ENCODE measurements at places on chromosomes 2 and 18.

DNA sequence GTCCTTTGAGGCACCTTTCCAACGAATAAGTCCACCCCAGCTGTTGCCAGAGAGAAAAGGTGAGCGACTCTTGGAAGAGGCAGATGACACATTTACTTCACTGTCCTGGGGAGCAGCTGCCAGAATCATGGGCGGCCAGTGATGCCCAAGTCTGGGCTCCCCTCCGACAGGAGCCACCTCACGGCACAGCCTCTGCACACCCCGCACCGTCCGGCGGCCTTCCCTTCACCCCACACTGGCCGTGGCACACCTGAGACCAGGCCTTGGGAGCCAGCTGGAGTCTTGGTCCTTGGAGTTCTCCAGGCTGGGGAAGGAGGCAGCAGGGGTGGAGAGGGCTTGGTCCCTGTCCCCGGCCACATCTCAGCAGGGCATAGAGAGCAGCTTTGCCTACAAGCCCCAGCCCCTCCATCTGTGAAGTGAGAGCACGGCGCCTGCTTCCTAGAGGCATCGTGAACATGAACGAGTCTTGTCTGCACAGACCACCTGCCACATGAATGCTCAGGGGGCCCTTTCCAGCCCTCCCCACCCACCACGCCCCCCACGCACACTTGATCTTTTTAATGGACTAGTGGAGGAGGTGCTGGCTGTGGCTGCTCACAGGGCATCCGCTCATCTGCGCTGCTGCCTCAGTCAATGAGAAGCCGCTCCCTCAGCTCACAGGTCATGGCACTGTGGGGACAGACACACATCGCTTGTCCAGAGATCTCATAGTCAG is 400.2 kb upstream of the MYT1L start:
- no peak for DNase-seq

- no peak for DNase-seq
Measured at GRCh38 chr2:139836769-139837168, 1056.6 kb upstream of the NXPH2 start.

DNA sequence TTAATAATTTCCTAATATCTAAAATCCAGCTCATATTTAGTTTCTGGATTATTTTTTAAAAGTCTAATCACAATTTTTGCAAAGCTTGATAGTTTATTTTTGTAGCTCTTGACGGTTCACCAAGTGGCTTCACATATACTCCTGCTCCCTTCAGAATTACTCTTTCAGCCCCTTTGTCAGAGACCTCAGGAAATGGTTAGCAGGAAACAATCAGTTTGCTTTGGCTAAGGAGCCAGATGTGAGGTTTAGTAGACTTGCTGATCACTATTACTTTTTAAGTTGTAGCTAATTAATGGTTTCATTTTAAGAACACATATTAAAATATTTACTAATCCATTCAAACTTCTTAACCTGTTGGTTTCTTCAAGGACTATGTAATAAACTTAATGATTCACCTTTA is 2.3 kb downstream of the RBBP8 start:
- no peak for DNase-seq

- DNase-seq = no peak
Measured at GRCh38 chr2:197453914-197454398, 604 bp downstream of the COQ10B start.

- no peak for DNase-seq
Measured at GRCh38 chr2:64492272-64492671, 31.9 kb upstream of the AFTPH start.

- DNase-seq = peak; percentile 26
Measured at GRCh38 chr2:176852667-176853066, 359.9 kb upstream of the HNRNPA3 start.

- DNase-seq = no peak
Measured at GRCh38 chr18:21943456-21943855, 202.9 kb downstream of the MIB1 start.

- DNase-seq = no peak
Measured at GRCh38 chr2:178993788-178994187, 56.1 kb downstream of the CCDC141 start.

DNA sequence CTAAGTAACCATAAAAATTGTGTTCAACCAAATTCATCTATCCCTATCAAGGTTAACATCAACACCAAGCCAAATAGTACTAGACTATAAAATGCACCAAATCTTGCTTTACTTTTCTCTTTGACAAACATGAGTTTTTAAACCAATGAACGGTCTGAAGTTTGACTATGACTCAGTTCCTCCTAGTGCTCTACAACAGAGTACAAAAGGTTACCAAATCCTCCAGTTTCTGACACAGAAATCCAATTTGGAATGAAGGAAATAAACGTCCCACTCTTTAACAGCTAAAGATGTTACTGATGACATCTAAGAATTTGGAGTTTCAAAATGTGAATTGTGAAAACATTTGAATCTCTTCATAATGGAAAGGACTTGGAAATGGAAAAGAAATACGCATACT is 11.8 kb upstream of the ACVR1 start:
- no peak for DNase-seq

GRCh38 chr2:224689539-224689938 is 26.6 kb downstream of the CCDC195 start:
- DNase-seq = no peak

GRCh38 chr2:83826577-83826976 is 632.5 kb downstream of the SUCLG1 start:
- DNase-seq = no peak

GRCh38 chr18:2905854-2906703 is 59.3 kb downstream of the EMILIN2 start:
- no peak for DNase-seq

GRCh38 chr18:28034567-28034966 is 142.4 kb downstream of the CDH2 start:
- DNase-seq = no peak

DNA sequence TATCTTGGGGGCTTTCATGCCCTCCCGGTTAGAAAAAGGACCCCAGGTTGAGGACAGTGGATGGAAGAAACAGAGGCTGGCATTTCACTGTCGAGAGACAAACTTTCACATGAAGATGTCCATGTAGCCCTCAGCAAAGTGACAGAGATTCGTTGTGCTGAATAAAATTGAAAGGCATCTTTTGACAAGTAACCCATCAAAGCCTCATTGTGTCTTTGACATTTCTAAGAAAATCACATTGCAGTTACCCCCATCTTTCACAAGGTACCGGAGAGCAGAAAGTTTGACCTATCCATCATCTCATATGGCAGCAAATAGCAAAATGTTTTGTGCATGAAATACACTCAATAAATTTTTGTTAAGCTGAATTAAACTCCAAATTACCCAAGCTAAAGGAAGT is 2.0 kb upstream of the MBP start:
- no peak for DNase-seq

DNA sequence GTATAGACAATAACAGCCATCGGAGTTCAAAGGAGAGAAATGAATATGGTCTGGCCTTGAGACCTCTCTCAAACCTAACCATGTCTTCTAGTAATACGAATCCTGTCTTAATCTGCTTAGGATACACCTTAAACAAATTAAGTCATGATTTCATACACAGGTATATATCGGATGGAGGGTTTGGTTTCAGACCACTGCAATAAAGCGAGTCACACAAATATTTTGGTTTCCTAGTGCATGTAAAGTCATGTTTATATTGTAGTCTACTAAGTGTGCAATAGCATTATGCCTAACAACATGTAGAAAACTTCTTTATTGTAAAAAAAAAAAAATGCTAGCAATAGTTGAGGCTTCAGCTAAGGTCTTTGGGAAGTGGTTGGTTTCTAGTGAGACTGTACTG is 73.8 kb downstream of the EML6 start:
- no peak for DNase-seq

DNA sequence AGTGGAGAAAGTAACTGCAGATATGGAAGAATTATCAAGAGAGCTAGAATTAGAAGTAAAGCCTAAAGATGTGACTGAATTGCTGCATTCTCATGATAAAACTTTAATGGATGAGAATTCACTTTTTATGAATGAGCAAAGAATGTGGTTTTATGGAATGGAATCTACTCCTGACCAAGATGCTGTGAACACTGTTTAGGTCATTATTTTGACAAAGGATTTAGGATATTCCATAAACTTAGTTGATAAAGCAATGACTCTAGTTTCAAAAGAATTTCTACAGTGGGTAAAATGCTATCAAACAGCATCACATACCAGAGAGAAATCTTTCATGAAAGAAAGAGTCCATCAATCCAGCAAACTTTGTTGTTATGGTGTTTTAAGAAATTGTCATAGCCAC is 1317.7 kb upstream of the ACVR2A start:
- DNase-seq = no peak

GRCh38 chr2:202114795-202115194 is 41.7 kb downstream of the KIAA2012 start:
- no peak for DNase-seq

All from stimulated activated CD8-positive, alpha-beta memory T cell treated with anti-CD3 and anti-CD28 coated beads, Interleukin-12 subunit alpha, Interleukin-12 subunit beta, amount 100 ng/mL, for 1 hour (primary cell).